ENCODE measurements at places on chromosomes 2 and 18.

GRCh38 chr18:45274026-45274425 is 341.2 kb upstream of the SLC14A2 start:
- DNase-seq: no peak

DNA sequence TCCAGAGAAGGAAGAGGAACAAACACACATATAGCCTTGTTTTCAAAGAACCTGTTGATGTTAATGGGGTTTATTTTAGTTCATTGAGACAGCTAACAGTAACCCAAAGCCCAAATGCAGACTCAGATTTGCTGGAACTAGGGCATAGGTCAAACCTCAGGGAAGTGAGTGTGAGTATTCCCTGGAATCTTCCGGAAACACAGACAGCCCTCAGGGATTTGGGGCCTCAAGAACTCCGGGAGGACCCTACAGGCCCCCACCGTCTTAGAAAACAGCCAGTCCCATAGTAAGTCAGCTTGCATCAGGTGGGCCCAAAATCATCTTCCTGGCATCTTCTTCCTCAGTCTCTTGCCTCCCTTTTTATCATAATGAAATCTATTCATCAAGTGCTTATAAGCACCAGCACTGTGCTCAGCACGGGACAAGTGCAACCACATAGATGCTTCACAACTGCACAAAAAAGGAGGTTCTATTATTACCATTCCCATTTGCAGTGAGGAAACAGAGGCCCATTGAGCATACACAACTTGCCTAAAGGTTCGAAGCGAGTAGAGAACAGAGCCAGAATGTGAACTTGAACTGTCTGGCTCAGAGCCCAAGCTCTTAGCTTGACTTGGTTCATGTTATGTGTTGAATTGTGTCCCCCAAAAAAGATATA is 50.2 kb upstream of the BCL11A start:
- DNase-seq: no peak

GRCh38 chr2:185181901-185182300 is 556.7 kb upstream of the FSIP2 start:
- no peak for DNase-seq

DNA sequence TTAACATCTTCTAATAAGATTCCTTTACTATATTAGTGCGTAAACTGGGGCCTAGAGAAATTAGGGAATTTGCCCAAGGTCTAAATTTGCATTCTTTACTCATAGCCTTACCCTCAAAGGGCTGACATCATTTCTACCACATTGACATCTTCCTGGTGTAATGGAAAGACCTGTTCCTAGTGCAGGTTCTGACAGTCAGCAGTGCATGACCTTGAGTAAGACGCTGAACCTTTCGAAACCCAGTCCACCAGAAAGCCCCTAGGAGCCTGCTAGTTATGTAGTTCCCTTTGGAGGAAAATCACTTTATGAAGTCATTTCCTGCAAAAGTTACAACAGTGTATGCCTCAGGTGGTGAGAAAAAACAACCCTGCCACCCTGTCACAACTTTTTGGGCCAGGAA is 388.3 kb downstream of the TNS1 start:
- no peak for DNase-seq

DNA sequence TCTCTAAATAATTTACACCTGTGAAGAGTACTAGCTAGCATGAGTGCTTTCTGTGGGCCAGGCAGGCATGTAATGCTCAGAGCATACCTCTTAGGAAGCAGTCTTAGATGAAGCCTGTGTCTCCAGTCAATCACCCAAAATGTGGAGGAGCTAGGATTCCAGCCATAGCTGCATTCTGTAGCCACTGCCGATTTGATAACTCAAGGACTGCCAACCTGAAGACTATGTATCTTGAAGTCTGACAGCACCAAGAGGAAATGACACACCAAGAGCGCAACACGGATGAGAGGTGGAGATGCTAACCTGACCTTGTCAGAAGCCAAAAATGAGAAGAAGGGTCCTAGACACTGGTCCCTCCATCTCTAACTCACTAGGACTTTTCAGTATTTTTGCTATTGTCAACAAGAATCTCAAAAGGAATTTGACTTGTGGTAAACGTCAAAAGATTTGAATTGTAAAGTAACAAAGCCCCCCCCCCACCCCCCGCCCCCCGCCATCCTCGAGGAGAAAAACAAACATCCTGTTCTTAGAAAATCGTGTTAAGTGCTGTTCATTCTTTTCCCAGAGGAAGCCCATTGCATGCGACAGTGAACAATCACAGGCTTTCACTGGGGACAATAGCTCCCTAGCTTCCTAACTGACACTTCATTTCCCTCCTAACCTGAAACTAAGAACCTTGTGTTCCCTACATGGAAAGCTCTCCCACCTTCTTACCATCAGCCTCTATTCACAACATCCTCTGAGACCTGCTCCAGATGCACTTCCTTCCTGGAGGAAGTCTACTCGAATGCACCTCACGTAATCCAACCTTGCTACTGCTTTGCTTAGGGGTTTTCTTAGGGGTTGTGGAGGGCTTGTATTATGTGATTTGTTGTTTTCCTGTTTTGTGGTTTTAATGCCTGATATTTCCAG is 14.7 kb downstream of the CDC42EP3 start:
- peak; percentile 39 for DNase-seq

- DNase-seq: no peak
These were observed 63.8 kb upstream of the MSH6 start for GRCh38 chr2:47719099-47719498.

DNA sequence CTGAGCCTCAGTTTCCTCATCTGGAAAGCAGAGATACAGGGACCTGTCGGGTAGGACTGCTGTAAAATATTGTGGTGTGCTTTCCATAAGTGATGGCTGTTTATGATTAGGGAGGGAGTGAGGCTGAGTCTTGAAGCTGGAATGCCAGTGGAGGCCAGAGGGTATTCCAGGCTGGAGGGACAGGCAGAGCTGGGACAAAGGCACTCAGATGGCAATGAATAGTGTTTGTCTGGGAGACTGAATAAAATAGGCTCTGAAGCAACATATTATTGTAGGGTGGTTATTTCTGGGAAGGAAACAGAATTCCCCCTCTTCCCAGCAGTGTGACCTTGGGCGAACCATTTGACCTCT is 120.7 kb downstream of the INHBB start:
- DNase-seq: no peak

GRCh38 chr2:109466674-109467575 is 146.8 kb downstream of the SEPTIN10 start:
- no peak for DNase-seq

DNA sequence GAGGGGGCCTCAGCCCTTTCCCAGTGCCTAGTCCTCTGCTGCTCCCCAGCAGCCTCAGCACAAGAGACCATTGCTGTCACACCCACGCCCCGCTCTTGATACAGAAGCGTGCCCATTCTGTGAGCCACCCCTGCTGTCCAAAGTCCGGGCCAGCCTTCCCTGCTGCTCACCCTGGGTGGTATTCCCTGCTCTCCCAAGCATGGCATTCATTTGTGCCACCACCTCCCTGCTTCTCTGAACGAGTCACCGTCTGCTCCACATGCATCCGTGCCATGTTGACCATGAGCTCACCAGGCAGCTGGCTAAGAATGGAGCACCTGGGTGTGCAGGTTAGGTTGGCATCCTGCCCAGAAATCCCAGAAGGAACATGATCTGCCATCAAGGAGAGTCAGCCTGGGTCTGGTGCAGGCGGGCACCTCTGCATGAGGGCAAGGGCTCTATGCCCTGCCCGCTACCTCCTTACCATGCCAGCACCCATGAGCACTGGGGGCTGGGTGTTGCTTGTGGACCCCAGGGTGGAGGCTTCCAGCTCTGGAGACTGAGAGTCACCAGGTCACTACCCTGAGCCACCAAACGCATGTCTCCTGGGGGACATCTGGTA is 63.0 kb downstream of the TWIST2 start:
- no peak for DNase-seq

- DNase-seq: no peak
These were observed 706 bp downstream of the AGPS start for GRCh38 chr2:177393203-177393755.
